ENCODE measurements at places on chromosomes 7 and 10.

DNA sequence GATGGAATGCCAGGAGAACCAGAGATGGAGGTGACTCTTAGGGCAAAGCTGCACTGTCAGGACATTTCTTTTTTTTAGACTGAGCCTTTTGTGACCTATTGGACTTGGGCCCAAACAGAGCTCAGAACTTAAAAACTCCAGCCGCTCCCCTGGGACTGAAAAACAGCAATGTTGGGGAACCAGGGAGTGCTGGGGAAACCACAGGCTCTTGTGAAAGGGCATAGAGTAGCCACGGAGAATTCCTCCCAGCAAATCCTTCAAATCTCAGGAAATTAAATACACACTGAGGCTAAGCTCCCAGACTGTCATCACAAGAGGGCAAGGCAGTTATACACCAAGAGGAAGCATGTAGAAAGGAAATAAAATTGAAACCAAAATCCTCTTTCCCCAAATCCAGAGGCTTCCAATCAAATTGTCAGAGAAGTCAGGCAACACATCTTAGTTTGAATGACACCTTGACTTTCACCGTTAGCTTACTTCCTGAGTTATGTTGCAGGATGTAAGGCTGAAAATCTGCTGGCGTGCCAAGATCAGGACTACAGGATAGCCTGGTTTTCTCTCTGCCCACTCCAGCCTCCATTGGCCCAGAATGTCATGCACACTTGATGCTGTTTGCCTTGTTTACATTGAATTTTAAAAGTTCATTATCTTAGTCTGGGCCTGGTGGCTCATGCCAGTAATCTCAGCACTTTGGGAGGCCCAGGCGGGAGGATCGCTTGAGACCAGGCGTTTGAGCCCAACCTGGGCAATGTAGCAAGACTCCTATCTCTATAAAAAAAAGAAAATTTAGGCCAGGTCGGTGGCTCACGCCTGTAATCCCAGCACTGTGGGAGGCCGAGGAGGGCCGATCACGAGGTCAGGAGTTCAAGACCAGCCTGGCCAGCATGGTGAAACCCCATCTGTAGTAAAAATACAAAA is 2.6 kb upstream of the RFC2 start:
- no peak for DNase-seq

DNA sequence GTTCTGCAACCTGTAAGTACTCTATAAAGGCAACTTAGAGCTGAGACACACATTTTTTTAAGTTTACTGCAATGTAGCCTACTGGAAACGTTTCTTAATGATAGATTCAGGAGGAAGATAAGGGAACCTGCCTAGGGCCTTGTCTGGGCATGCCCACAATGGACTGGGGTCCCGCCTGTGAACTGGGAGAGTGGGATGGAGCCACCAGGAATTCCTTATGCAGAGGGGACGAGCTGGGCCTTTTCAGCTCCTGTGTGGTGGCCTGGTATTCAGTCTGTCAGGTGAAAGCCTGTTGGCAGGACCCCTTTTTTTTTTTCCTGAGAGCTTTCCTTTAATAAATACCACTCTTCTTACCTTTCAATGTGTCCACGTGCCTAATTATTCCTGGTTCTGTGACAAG is 384.4 kb upstream of the ZWINT start:
- no peak for DNase-seq

GRCh38 chr10:50347394-50347802 is 96.1 kb upstream of the ASAH2 start:
- DNase-seq: no peak

DNA sequence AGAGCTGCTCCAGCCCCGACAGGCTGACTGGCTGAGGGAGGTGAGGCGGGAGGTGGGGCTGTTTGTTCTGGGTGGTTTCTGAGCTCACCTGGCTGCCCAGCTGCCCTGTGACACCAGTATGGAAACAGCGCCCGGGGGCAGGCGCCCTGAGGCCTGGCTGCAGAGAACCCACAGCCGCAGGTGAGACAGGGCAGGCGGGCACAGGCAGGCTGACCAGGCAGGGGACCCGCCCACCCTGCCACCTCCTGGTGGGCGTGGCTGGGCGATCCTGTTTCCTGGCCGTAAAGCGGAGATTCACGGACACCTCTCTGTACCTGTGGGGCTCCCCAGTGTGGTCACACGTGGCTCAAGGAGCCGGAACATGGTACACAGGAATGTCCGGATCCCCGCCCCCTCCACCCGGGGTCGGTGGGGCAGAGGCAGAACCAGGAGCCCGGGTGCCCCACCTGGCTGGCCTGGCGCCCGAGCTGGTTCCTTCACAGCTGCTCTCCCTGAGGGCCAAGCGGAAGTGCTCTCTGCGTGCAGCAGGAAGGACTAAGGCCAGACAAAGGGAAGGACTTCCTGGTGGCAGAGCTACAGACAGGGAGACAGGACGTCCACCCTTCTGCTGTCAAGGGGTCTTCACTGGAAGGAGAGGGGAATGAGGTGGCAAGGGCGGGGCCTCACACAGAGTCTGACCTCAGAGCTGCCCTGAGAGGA is 3.9 kb downstream of the MICALL2 start:
- DNase-seq: no peak

DNA sequence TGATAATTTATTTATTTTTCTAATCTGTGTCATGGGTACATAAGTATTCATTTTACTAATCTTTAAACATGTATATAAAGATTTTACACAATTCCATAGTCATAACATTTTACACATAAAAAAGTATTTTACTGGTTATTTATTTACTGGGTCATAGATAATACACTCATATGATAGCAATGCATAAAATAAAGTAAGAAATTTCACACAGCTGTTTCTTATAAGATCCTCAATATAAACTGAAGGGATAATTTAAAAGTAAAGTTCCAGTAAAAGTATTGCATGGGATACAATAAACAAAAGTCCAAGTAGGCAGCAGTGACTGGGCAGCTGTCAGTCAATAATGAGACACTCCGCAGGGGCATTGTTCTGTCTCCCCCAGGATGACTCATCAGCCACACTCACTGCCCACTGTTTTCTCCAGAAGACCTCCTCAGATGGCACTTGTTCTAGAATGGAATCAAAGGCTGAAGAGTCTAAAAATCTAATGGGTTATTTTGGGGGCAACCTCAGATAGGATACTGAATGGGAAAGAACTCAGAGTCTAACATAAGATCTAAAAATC is 32.7 kb downstream of the DPY19L1 start:
- no peak for DNase-seq

DNA sequence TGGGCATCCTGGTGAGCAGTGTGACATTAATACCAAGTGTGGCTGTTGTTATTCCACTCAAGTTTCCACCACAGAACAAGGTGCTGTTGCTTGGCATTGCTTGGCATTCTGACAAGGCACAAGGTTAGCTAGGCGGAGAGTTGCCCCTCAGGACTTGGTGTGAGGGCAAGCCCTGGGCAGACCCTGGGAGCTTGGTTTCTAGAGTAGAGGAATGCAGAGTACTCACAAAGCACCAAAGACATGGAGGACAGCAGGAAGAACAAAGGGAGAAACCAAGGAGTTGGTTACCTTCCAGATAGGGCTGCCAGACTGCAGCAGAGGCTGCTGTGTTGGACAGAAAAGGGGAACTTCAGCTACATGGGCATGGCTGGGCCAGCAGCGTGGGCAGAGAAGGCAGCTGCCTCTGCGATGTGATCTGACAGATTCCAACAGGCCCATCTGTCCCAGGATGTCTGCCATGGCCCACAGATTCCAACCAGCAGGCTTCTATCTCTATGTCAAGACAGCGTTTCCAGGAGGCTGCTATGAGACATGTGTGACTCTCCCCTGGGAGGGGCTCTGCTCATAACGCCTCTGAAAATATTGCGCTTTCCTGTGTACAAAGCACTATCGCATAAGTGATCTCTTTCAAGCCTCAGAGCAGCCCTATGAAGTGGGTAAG is 1.8 kb downstream of the GOLGA7B start:
- no peak for DNase-seq

DNA sequence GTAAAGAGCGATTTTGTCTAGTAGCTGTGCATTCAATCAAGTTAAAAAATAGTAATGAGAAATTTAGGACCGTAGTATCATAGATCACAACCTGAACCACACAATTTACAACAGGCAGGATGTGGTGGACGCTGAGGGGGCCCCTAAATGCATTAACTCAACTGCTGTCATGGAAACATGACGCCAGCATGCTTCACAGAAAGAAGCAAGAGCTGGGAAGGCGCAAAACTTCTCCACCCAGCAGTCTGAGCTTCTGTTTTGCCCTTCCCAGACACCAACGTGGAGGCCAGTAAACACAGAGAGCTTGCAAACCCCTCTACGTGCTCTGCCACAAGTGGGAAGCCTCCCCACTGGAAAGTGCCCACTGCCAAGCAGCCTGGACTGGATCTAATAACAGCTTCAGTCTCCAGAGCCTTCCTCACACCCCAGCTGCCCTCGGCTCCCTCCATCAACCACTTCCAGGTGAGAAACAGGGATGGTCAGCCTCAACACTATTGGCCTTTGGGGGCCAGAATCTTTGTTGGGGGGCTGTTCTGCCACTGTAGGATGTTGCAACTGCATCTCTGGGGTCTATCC is 151.8 kb downstream of the SFMBT2 start:
- peak; percentile 35 for DNase-seq

- DNase-seq: no peak
These were observed 62.5 kb downstream of the NKX6-2 start for GRCh38 chr10:132723330-132723970.

DNA sequence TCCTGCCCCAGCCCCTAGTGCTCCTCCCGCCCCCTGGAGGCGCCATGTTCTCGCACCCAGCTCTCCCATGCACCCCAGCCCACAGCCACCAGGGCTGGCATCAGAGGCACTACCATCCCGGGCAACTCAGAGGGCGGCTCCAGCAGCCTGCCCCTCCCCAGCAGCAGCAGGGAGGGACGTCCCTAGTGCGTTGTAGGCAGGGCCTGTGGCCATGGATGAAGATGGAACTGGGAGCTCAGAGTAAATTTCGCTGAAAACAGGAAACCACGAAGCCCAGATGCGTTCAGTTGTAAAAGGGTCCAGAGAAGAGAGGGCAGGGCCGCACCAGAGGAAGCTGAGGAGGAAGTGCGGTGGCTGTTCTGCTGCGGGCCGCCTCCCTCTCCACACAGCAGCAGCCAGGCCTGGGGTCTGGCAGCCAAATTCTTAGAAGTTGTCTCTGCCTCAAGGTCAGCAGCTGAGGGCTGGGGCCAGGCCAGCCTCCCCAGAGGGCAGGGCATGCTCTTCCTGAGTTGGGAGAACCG is 24.6 kb downstream of the VSIR start:
- DNase-seq: peak; percentile 83

- DNase-seq: no peak
These were observed 1.7 kb upstream of the NCAPG2 start for GRCh38 chr7:158706273-158706704.

GRCh38 chr7:107115762-107116540 is 52.9 kb upstream of the HBP1 start:
- DNase-seq: no peak

- DNase-seq: no peak
These were observed 35.2 kb downstream of the OR13A1 start for GRCh38 chr10:45280113-45280760.

GRCh38 chr7:2715341-2716231 is 27.6 kb downstream of the AMZ1 start:
- peak; percentile 25 for DNase-seq

DNA sequence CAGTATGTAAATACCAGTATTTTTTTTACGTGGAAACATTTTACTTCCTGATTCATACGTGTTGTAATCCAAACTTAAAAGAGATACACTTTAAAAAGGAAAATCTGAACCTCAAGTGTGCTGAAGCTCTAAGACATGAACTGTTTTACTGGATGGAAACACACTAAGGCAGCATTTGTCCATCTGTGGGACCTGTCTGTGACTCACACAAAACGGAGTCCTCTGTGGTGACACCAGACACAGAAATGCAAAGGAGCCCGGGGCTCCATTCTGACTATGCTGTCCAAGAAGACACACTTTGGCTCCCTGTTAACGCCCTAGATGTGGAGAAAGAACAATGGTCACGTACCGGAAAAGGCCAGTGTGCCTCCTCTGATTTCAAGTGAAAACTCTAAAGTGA is 23.9 kb downstream of the RNF133 start:
- DNase-seq: no peak

DNA sequence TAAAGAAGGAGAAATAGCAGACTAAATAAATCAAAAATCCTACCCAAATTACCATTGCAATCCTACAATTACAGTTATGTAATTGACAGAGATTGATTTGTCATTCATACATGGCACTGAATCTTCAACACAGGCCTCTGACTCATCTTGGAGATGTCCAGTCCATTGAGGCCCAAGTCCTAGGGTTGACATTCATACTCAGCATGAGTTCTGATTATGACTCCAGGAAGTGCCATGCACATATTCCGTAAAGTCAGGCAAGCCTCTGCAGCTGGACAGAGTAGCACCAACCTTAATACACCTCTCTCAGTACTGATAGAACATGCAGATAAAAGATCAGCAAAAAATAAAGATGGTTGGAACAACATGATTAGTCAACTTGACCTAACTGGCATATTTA is 353.7 kb upstream of the NFE2L3 start:
- DNase-seq: no peak

DNA sequence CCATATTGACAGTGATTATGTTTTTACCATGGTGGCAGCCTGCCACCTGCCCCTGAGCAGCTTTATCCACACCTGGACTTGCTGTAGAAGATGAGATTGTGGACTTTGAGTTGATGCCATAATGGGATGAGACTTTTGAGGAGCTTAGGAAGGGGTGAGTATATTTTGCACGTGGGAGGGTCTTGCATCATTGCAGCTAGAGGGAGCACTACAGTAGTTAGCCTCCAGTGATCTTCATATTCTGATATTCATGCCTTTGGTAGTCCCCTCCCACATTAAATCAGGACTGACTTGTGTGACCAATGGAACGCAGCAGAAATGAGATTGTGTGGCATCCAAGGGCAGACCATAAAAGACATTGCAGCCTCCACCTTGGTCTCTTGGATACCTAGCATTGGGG is 18.2 kb upstream of the COL13A1 start:
- no peak for DNase-seq

- DNase-seq: no peak
These were observed 55.5 kb downstream of the TACR2 start for GRCh38 chr10:69361303-69361614.

DNA sequence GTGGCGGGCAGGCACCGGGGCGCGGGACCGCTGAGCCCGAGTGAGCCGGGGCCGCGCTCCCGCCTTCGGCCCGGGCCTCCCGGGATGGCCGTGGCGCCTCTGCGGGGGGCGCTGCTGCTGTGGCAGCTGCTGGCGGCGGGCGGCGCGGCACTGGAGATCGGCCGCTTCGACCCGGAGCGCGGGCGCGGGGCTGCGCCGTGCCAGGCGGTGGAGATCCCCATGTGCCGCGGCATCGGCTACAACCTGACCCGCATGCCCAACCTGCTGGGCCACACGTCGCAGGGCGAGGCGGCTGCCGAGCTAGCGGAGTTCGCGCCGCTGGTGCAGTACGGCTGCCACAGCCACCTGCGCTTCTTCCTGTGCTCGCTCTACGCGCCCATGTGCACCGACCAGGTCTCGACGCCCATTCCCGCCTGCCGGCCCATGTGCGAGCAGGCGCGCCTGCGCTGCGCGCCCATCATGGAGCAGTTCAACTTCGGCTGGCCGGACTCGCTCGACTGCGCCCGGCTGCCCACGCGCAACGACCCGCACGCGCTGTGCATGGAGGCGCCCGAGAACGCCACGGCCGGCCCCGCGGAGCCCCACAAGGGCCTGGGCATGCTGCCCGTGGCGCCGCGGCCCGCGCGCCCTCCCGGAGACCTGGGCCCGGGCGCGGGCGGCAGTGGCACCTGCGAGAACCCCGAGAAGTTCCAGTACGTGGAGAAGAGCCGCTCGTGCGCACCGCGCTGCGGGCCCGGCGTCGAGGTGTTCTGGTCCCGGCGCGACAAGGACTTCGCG is 534 bp downstream of the FZD9 start:
- peak; percentile 2 for DNase-seq

Data from activated effector memory CD4-positive, alpha-beta T cell treated with Interleukin-2 at 50 U/mL for 16 hours (primary cell).